ENCODE measurements at places on chromosomes 16 and 17.

GRCh38 chr17:19991252-19991885 lies 13.7 kb upstream of the AKAP10 start:
- no peak for DNase-seq

DNA sequence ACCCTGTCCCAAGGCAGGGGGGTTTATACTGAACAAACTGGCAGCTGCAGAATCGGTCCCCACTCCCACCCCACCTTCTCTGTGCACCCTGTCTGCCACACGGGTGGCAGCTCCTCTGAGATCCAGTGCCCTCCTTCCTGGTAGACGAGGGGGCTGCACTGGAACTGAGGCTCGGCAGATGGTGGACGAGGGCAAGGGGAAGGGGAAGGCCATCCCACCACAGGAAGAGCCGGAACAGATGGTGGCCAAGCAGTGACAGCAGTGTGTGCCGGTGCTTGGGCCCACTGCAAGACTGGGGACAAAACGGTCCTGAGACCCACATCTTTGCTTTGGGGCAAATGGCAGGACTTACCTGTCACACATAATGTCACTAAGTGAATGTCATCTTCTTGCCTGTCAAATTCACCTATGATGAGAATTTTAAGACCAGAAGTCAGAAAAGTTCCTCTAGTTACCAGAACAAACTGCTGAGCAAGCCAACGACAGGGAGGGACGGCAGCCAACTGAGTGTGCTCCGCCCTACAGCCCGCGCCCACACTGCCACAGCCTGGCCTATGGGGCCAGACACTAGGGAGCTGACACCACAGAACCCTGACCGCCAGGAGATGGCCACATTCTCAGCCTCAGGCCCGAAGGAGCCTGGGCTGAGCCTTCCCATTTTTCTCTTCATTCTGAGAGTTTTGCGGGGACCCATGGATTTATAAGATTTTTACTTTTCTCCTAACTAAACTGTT lies 14.4 kb downstream of the NTAN1 start:
- no peak for DNase-seq

DNA sequence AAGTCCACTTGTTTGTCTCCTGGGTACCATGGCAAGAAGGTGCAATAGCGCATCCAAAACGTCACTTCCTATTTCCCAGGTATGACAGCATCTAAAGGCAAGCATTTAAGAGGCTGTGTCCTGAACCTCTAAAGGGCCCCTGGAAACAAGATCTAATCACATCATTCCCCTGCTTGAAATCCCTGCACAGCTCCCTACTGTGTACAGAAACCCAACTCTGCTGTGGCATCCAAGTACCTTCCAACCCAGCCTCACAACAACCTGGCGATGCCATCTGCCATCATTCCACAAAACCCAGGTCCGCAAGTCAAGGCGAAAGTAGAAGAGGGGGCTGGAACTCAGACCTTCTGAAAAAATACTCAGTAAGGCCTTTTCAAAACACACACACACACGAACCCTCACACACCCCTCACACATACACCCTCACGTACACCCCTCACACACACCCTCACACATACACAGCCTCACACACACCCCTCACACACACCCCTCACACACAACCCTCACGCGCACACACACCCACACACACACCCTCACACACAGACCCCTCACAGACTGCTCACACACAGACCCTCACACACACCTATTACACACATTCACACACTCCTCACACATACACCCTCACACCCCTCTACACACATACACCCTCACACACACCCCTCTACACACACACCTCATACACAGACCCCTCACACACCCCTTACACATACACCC lies 24.5 kb downstream of the C17orf67 start:
- no peak for DNase-seq

- DNase-seq: no peak
Measured at GRCh38 chr16:25256695-25257469, 763 bp downstream of the ZKSCAN2 start.

DNA sequence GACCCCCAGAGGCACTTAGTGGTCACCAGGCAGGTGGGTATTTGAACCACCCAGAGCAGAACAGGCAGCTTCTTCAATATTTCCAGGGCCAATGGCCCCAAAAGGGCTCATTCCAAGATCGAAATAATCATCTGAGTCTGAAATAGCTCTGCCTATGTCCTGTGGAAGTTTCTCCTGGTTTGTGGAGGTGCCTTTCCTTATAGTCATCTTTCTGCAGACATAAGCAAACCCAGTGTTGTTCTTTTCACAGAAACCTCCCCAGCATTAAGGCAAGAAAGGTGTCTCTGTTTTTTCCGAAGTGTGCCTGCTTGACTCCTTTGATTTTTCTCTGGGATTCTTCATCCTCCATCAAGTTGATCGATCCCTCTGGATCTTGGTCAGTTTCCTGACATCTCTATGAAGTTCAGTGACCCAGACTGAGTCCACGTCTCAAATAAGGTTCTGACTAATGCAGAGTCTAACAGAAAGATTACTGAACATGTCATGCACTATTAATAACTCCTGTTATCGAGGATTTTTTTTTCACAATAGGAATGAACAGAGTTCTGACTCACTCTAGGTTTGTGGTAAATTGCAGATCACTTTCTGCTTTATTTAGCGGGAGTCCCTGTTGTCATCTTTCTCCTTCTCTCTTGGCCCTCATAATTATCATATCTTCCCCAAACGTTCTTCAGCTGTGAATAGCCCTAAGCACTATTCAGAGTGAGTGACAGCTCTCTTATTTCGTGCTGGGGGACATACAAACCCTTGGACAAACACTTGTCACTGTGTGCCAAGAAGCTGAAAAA lies 1.5 kb downstream of the LRRC3C start:
- no peak for DNase-seq

DNA sequence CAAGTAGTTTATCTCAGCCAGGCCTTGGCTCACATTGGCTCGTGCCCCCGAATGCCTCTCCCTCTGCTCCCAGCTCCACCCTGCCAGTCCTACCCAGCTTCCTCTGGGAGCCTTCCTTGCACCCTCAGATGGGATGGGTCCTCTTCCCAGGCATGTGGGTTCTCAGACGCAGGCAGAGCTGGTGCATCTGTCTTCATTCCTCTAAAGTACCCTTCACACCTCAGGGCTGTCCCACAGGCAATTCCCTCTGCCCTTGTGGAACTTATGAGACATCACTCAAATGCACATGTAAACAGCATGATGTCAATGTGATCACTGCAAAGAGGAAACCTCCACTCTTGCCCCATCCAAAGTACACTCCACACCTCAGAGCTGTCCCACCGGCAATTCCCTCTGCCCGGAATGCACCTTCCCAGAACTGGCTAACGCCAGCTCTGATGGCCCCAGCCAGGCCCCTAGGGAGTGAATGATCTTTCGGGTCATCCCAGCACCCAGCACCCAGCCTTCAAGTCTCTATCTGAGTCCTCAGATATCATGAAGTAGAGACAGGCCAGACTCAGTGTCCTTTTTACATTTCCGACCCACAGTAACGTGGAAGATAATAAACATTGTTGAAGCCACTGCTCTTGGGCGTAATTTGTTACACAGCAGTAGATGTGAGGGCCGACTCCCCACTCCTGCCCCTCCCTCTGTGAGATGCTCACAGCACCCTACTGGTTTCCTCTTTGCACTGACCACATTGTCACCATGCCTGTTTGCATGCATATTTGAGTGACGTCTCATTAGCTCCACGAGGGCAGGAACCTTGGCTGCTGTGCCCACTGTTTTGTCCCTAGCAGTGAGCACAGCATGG lies 85.4 kb downstream of the N4BP1 start:
- no peak for DNase-seq

DNA sequence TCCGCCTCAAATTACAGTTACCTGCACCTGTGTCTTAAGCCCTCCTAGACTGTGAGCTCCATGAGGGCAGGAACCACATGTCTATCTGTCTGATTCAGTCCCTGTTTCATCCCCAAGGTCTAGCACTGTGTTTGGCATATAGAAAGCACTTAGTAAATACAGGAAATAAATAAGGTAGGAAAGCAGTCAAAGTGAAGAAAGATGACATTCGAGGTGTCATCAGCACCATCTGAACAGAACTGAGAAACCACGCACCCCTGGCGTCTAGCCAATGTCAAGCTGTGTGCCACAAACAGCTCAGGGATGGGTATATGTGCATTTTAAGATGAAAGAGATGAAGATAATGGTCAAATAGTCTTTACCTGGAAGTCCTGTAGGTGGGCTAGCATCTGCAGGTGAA lies 79.6 kb upstream of the ATP2A3 start:
- no peak for DNase-seq

GRCh38 chr16:11283820-11284248 lies 2.7 kb upstream of the PRM1 start:
- DNase-seq: no peak

GRCh38 chr16:89721546-89722391 lies 432 bp downstream of the ZNF276 start:
- no peak for DNase-seq

DNA sequence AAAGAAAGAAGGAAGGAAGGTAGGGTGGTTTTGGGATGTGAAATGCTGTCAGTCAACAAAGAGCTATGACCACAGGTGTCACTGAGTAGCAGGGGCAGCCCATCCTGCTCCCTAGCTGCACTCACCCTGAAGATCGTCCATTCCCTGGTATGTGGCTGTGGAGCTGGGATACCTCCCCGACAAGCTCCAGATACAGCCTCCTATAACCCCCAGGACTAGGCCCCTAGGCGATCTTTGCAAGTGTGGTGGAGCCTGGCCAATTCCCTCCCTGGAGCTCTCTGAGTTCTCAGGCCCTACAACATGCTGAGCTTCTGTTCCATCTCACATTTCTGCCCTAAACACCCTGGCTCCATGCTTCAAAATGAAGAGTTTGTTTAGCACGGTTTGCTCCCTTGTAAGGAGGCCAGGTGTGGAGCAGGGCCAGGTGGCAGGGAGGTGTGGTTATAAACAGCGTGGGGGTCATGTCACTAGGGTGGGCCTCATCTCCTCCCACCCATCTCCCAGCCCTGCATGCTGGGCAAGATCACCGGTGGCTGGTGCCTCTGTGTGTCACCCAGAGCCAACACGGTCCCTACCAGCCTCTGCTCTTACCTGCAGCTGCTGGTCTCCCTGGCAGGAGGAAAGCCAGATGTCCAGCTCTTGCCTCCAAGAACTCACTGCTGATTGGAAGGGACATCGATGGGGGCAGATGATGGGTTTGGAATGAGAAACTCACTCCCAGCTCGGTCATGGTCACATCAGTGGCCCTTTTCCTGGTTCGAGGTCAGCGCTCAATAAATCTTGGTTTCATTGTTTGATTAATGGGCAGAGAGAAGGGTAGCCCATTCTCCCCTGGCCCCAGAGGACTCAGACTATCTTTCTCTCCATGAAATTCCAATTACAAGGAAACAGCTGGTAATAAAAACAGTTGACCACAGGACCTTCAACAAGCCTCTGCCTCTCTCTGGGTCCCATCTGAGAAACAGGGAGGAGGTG lies 511.0 kb upstream of the CDH5 start:
- DNase-seq: no peak

GRCh38 chr17:63268827-63269226 lies 177.3 kb downstream of the CYB561 start:
- DNase-seq: no peak

- DNase-seq: no peak
Measured at GRCh38 chr16:52051414-52052172, 495.4 kb downstream of the TOX3 start.

DNA sequence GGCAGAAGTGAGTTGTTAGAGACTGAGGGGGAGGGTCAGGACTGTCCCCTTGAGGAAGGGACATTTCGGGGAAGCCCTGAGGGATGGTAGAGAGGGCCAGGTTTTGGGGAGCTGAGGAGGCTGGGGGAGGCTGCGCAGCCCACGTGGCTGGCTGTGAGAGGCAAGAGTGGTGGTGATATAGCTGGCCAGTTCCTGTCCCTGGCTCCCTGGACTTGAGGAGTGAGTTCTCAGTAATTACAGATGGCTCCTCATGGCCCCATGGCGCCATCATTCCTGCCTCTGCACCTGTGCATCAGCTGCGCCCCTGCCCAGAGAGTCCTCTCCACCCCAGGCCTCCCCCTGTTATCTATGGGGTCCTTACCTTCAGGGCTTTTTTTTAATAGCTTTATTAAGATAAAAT lies 30.3 kb downstream of the MPRIP start:
- DNase-seq: no peak

GRCh38 chr16:30983289-30983889 lies 1.6 kb upstream of the HSD3B7 start:
- DNase-seq: peak; percentile 85

GRCh38 chr17:63937920-63938319 lies 5.8 kb upstream of the CD79B start:
- no peak for DNase-seq

GRCh38 chr17:38967290-38967738 lies at the start of gene FBXO47:
Gene FBXO47 (minus strand): TSS chr17:38967403. CDS start chr17:38963025, 4,378 bp downstream.
- DNase-seq: no peak

DNA sequence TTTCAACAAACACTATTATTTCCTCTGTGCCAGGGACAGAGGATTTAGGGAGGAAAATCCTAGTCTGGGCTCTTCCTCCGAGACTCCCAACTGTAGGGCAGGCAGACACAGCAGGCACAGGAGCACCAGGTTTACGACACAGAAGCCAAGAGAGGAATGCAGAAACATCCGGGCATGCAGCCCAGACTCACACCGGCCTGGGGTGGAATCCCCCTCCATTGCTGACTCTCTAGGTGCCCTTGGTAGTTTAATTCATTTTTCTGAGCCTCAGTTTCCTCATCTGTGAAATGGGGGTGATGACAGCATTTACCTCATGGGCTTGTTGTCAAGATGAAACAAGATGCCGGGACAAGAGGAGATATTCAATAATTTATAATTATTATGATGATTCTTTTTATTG lies 14.9 kb downstream of the CA4 start:
- DNase-seq: no peak

GRCh38 chr16:68272507-68273209 lies 8.3 kb downstream of the SLC7A6 start:
- DNase-seq: no peak

DNA sequence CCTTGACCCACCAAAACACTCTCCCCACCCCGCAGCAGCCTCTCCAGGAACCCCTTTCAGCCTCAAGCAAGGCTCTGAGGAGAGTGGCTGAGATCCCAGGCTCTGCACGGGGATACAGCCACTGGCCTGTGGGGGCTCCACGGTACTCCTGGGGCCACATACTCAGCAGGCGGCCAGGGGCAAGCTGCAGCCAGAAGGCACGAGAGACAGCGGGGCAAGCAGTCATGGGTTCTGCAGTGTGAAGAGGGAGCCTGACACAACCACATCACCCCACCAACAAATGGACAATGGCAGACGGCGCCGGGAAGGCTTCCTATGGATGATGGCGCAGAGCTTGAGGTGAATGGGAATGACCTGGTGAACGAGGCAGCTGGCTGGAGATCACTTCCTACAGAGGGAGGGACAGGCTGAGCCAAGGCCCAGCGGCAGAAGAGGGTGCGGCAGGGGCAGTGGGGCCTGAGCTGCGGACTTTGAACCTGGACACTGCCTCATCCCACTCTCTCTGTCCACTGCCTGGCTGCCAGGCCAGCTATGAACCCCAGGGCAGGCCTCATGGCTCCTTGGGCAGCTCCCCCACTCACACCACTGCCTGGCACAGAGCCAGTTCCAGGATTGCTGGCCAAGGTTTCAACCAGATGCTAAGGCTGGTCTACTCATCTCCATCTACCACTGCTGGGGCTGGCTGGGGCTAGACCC lies 10.8 kb upstream of the BCAR1 start:
- no peak for DNase-seq

GRCh38 chr16:11393861-11394592 lies 48.8 kb downstream of the RMI2 start:
- no peak for DNase-seq

- no peak for DNase-seq
Measured at GRCh38 chr16:53081032-53081424, 26.2 kb downstream of the CHD9 start.

- no peak for DNase-seq
Measured at GRCh38 chr16:79402356-79402755, 198.2 kb downstream of the MAF start.

GRCh38 chr17:21451975-21452374 lies 75.8 kb downstream of the KCNJ12 start:
- DNase-seq: no peak

All from vagina (tissue), 2 donors.